Fibroblast of upper back skin (primary cell): ENCODE measurements at places on chromosomes 4 and X.

GRCh38 chr4:41545238-41545637 lies 7.3 kb downstream of the LIMCH1 start:
- DNase-seq: no peak

GRCh38 chrX:125998432-125998831 lies 167.7 kb downstream of the DCAF12L2 start:
- DNase-seq: peak; percentile 7

- DNase-seq: peak; percentile 42
Observed at GRCh38 chr4:155972098-155972497, 18.4 kb upstream of the CTSO start.

- DNase-seq: peak; percentile 86
Observed at GRCh38 chr4:54227256-54228055, 1.6 kb upstream of the PDGFRA start.

- no peak for DNase-seq
Observed at GRCh38 chr4:37424753-37425152, 180.2 kb downstream of the NWD2 start.

DNA sequence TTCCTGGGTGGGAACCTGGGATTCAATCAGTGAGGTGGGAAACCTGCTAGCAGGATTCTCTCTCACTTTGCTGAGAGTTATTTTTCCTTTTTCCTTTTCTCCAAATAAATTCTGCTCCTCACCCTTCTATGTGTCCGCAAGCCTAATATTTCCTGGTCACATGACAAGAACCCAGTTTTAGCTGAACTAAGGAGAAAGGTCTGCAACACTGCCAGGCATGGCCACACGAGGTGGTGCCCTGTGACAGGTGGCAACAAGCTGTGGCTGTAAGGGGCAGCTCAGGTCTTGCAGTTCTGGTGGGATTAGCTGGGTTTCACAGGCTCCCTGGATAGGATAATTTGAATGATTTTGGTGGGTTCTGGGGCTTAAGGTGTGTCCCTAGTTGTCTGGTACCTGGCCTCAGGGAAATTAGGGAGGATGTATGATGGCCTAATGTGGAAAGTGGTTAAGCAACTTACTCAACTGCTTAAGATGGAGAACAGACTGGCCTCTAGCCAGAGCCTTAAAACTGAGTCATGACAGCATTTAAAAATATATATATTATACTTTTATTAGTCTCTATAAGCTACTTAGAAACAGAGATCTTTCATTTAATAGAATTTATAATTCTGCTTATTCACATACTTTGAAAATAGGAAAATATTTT lies 215.0 kb downstream of the IL15 start:
- peak; percentile 47 for DNase-seq

DNA sequence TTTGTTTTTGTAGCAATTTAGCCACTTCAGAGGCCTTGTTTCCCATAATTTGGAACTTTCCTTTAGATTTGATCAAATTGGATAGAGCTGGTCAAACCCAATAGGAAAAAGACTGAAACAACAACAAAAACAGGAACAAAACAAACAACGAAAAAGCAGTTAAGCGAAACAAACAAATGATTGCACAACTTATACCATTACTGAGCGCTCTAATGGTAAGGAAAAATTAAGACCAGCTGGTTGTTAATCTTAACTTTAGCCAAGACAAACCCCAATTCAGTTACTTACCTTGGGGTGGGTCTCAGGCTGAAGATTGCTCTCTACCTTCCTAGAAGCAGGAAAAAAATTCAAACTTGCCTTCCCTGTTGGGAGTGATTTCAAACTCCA lies 38.3 kb downstream of the SPCS3 start:
- DNase-seq: no peak

GRCh38 chr4:118752551-118752950 lies 67.4 kb downstream of the METTL14 start:
- DNase-seq: no peak

- peak; percentile 80 for DNase-seq
Observed at GRCh38 chr4:172998527-172999469, 169.8 kb upstream of the GALNT7 start.
